ENCODE measurements at places on chromosomes 7 and 10.

GRCh38 chr7:36942541-36942940 lies 218.2 kb upstream of the AOAH start:
- H3K4me3 ChIP-seq = no peak overlapping the region
- H3K4me1 ChIP-seq = peaks cover 4% of the 10 kb centered on the region
- no peaks in the 10 kb centered on the region for H3K27me3 ChIP-seq
- DNase-seq = no peak
- peaks cover 2% of the 10 kb centered on the region for H3K36me3 ChIP-seq

- H3K36me3 ChIP-seq = no peaks in the 10 kb centered on the region
- H3K27ac ChIP-seq = no peak overlapping the region
- H3K4me3 ChIP-seq = no peak overlapping the region
- no peak for DNase-seq
Measured at GRCh38 chr10:90819911-90820310, 37.9 kb downstream of the HTR7 start.

GRCh38 chr7:2894118-2894940 lies 50.2 kb upstream of the GNA12 start:
- no peaks in the 10 kb centered on the region for H3K36me3 ChIP-seq
- no peaks in the 10 kb centered on the region for H3K27me3 ChIP-seq
- no peaks in the 10 kb centered on the region for H3K4me1 ChIP-seq
- no peak overlapping the region for H3K27ac ChIP-seq

DNA sequence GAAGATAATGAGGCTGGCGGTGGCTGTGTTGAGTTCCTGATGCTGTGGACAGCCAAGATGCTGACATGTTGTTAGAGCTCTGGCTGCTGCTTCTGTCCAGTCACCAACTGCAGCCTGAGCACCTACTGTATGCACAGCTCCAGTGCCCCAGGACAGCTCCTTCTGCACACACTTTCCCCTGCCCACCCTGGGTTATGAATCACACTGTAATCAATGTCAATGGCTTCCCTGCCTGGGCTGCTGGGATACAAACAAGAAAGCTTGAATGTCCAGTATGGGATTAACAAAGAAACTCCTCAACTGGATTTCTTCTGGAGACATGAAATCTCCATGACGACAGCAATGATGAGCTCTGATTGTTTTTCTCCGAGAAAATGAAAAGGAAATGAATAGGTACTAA lies 172.0 kb downstream of the GFRA1 start:
- no peaks in the 10 kb centered on the region for H3K27me3 ChIP-seq
- no peak overlapping the region for H3K27ac ChIP-seq
- H3K4me3 ChIP-seq = no peak overlapping the region

- peak overlapping the region; percentile 98 for H3K27ac ChIP-seq
- peaks cover 37% of the 10 kb centered on the region for H3K4me1 ChIP-seq
- peak; percentile 35 for DNase-seq
- H3K36me3 ChIP-seq = peaks cover 29% of the 10 kb centered on the region
- peak overlapping the region; percentile 96 for H3K4me3 ChIP-seq
- H3K27me3 ChIP-seq = no peaks in the 10 kb centered on the region
Measured at GRCh38 chr7:87876869-87877234, 559 bp downstream of the DBF4 start.

- H3K4me3 ChIP-seq = peak overlapping the region; percentile 5
- H3K27me3 ChIP-seq = no peaks in the 10 kb centered on the region
- H3K4me1 ChIP-seq = peaks cover 19% of the 10 kb centered on the region
- H3K27ac ChIP-seq = no peak overlapping the region
Measured at GRCh38 chr7:128860158-128861073, 2.2 kb upstream of the ATP6V1F start.

DNA sequence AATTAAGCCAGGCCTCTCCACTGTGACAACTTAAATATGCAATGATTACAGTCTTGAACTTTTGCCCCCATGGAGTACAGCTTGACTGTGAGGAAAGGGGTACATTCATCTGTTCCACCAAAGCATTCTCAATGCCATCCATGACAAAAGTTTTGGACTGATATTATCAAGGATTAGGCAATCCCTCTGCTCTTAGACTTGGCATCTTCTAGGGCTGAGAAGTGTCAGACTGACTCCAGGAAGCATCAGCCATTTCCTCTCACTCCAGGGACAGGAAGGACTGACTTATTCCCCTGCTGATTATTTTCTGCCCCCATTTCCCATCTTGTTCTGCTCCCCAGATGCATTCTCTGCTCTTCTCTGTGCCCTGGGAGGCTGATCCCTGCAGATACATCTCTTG lies 69.7 kb downstream of the ZNF365 start:
- peak overlapping the region; percentile 29 for H3K27ac ChIP-seq
- DNase-seq = no peak
- H3K4me3 ChIP-seq = no peak overlapping the region
- H3K27me3 ChIP-seq = no peaks in the 10 kb centered on the region

GRCh38 chr7:39827571-39827970 lies 122.5 kb upstream of the CDK13 start:
- no peak overlapping the region for H3K4me3 ChIP-seq
- H3K27me3 ChIP-seq = peaks cover 38% of the 10 kb centered on the region
- DNase-seq = no peak

DNA sequence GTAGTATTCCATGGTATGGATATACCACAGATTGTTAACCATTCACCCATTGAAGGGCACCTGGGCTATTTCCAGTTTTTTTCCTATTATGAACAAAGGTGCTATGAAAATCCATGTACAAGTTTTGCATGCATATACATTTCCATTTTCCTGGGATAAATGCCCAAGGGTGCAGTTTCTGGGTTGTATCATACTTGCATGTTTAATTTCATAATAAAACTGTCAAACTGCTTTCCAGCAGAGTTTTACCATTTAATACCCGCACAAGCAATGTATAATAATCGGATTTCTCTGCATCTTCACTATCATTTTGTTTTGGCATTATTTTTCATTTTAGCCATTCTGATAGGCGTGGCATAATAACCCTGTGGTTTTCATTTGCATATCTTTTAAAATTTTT lies 154.3 kb upstream of the CXCL12 start:
- no peak for DNase-seq
- H3K4me1 ChIP-seq = no peaks in the 10 kb centered on the region
- no peak overlapping the region for H3K27ac ChIP-seq
- peaks cover 1% of the 10 kb centered on the region for H3K27me3 ChIP-seq

Data from neural crest cell (in vitro differentiated cells).